CD4-positive, alpha-beta T cell treated with Interleukin-6 for 4 hours (primary cell): ENCODE measurements at places on chromosomes 4 and X.

- no peak for DNase-seq
Observed at GRCh38 chrX:150503898-150504219, 64.6 kb upstream of the MTM1 start.

DNA sequence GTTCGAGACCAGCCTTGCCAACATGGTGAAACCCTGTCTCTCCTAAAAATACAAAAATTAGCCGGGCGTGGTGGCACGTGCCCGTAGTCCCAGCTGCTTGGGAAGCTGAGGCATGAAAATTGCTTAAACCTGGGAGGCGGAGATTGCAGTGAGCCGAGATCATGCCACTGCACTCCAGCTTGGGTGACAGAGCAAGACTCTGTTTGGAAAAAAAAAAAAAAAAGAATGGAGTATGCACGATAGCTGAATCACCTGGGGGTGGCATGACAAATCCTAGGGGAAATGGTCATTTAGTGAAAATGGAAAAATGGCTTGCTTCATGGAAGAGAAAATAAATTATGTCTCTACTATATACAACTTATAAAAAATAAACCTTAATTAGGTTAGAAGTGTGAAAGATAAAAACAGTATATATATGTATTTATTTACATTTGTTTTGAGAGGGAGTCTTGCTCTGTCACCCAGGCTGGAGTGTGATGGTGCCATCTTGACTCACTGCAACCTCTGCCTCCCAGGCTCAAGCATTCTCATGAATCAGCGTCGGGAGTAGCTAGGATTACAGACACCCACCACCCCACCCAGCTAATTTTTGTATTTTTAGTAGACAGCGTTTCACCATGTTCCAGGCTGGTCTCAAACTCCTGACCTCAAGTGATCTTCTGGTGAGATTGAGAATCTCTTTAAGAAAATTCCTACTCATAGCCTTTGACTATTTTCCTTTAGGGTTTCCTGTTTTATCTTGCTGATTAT lies 19.3 kb upstream of the ING2 start:
- DNase-seq = no peak

DNA sequence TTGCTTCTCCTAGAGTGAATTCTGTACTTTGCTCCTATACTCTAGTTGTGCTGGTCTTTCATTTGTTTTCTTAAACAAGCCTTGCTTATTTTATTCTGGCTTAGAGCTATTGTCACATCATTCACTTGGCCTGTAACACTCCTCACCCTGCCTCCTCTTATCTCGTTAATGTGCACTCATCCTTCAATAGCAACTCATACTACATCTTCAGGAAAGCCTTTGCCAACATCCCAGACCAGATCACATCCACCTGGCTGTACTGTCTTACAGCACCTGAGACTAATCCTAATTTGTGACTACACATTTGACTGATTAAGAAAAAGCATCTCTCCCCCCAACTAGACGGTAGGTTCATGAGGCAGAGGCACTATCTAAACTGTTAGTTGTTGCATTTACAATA lies 80.8 kb downstream of the SLC7A11 start:
- no peak for DNase-seq

- DNase-seq = no peak
Observed at GRCh38 chrX:54066841-54067240, 22.6 kb upstream of the PHF8 start.
